ENCODE measurements at places on chromosomes 2 and 18.

GRCh38 chr18:76656925-76657827 is 162.1 kb upstream of the ZNF516 start:
- no peak for DNase-seq

DNA sequence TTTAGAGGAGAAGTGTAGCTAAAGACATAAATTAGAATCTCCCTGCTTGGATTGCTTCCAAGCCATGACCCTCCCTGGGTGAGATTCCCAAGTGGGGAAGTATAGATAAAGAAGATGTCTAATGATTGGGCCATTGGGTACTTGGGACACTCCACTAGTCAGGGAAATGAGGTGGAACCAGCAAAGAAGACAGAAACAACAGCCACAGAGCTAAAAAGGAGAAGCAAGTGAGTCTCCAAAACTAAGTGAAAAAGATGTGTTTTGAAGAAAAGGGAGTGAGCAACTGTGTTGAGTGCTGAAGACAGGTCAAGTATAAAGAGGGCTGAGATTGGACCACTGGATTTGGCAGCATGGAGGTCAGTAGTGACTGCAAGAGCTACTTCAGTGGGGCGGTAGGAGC is 276.7 kb upstream of the STON1 start:
- no peak for DNase-seq

DNA sequence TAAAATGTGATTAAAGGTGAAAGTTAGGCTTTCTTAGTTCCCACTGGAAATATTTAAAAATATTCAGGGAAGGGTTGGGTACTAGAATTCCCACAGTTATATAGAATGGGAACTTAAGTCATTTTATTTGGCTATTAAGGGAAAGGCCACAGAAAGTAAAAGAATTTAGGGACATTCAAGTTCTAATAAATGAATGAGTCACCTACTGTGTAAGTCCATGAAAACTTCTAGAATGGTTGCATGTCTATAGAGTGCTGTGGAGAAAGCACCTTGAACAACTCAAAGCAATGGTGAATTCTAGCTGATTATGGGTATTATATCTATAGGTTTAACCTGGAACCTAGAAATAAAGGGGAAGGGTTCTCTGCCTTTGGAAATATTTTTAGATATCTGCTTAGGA is 28.1 kb upstream of the SLC4A10 start:
- DNase-seq, result no peak

GRCh38 chr2:176691471-176691870 is 422.2 kb downstream of the MTX2 start:
- DNase-seq, result no peak

DNA sequence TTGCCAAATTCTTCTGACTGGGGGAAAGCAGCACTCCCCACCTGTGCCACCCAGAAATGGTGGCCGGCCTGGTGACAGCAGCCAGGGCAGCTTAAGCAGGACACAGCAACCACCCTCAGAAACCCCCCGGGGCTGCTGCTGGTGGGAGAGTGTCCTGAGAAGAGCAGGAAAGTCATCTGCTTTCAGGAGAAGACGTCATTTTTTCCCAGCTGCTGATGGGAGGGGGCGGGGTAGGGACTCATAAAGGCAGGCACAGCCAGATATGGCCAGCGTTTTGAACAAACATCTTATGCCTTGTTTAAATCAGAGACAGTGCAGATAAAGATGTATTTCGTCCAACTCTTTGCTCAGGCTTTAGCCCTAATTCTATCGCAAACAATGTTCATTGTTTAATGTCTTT is 139.5 kb downstream of the LRRC30 start:
- DNase-seq, result no peak

DNA sequence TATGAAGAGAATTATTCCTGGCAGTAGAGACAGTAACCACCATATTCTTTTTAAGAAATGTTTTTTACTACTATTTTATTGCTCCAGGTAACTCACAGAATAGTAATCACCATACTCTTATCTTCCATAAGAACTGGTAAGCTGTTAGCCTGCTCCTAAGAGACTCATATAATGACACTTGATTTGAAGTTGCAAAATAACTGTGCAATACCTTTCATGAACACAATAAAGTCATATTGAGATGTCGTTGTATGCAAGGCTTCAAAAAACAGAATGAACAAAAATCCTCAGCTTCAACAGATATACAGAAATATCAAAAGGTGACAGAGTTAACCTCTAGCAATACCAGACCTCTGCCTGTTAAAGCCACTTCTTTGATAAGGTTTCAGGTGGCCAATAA is 360.1 kb downstream of the NBAS start:
- no peak for DNase-seq

GRCh38 chr2:164717000-164717803 is 95.9 kb upstream of the GRB14 start:
- no peak for DNase-seq

DNA sequence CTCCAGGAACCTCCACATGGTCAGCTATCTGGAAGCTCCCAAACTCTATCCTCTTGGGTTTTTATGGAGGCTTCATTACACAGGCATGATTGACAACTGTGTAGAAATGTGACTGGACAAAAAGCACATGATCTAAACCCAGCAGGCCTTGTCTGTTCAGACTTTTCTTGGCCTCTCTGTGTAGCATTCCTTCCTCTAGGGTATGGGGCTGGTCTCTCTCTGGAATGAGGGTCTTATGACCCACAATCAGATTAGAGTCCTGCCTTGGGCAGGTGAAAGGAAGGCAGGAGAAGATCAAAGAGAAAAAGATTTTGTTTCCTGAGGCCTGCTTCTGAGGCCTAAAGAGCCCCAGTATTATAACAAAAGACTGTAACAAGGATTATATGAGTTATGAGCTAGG is 162.7 kb downstream of the SP3 start:
- DNase-seq, result no peak

- DNase-seq, result no peak
Measured at GRCh38 chr2:143296089-143296488, 166.9 kb downstream of the ARHGAP15 start.

DNA sequence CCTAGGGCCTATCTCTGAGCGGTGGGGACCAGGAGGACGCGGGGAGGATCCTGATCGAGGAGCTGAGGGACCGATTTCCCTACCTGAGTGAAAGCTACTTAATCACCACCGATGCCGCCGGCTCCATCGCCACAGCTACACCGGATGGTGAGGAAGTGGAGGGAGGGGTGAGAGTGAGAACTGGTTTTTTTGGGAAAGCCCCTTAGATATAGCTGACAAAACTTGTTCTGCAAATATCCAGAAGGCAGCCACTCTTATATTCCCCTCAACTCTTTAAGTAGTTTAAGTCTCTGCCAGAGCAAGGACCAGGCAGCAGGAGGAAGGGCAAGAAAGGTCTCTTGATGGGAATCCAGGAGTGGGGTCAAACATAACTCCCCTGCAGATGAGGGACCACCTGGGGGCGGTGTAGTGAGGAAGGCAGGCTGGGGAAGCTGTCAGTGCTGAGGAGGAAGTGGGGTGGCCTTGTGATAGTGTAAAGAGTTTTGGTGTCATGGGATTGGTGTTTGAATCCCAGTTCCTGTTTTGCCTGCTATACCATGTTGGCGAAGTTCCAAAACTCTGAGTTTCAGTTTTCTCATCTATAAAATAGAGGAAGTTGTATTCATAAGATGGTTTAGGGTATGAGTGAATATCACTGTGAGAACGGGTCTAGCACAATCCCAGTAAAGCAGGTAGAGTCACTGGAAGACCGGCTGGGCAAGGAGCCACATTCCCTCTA is 3.4 kb downstream of the NAGK start:
- DNase-seq, result no peak

DNA sequence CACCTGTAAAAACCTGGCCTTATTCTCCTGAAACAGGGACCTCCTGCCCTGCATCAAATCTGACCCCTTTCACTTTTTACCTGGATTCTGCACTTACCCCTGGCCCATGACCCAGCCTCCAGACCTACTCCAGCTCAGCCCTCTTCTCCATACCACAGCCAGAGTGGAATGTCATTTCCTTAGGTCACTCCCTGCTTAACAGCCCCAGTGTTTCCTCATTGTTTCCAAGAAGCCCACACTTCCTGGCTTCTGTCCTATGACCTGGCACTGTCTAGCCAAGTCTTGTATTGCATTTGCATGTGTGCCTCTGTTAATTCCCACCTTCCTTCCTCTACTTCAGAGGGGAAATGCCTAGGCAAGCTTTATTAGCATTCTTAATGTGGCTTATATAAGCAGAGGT is 51.4 kb upstream of the TRIB2 start:
- no peak for DNase-seq

DNA sequence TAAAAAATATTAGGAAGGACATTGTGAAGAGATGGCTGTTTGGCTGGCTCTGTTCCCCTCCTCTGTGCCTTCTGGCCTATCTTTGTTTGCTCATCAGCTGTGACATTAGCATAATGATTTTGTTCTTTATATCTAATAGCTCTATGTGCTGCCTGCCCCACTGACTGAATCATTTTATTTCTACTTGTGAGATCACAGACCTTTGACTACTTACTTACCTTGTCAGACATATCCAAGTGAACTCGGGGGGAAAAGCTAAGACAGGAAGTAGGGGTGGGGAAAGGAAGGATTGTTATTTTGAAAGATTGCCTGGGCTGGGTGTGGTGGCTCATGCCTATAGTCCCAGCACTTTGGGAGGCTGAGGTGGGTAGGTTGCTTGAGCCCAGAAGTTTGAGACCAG is 104.2 kb downstream of the ASAP2 start:
- no peak for DNase-seq

GRCh38 chr18:4106407-4107033 is 348.6 kb downstream of the DLGAP1 start:
- DNase-seq, result no peak

DNA sequence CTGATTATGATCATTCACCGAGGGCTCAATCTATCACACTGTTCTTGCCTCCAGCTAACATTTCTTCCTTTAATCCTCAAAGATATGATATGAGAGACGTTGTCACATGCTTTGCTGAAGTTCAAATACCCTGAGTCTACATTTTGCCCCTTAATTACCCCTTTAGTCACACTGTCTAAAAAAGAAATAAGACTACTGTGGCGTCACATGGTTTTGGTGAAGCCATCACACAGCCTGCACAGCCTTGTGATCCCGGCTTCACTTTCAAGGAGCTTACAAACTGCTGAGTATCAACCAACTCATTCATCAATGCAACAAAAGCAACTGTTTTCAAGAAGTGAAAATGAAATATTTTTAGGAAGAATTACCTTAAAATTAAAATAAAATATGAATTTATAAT is 31.9 kb upstream of the SOCS6 start:
- no peak for DNase-seq

- DNase-seq, result no peak
Measured at GRCh38 chr2:234189786-234190300, 139.3 kb downstream of the SPP2 start.

- DNase-seq, result no peak
Measured at GRCh38 chr18:35041815-35042387, 688 bp downstream of the MAPRE2 start.

GRCh38 chr2:29014811-29015421 is 33.8 kb downstream of the TOGARAM2 start:
- DNase-seq, result no peak

GRCh38 chr2:208366215-208367127 is 40.1 kb upstream of the PTH2R start:
- DNase-seq, result no peak

DNA sequence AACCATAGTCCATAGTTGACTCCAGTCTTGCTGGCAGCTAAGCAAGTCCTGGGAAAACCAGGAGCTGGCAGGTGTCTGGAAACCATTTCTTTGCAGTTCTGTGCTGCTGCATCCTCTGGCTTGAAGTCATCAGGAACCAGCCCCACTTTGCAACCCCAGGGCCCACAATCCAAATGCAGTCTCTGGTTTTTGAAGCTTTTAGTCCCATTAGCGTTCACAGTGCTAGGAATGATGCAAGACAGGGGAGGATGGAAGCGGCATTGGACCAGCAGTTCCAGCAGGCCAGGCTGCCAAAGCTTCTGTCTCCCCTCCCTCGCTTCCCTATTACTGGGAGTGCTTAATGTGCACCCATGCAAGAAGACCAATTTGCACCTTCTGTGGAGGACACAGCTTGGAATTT is 106.4 kb downstream of the ZBTB7C start:
- no peak for DNase-seq

DNA sequence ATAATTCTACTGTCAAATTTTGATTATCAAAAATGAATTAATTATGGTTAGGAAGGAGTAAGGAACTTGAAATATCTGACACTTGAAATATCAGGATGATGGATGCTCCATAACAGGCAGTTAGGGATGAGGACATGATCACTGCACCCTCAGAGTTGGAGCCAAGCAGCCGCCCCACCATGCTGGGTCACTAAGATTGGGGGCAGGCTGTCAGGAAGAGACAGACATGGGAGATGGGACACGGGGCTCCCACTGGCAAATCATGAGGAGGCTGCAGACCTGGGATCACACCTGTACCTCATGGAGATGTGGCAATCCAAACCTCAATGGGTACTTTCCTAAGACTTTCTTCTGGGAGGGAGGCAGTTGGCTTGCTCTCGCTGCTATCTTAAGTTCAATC is 982.0 kb upstream of the ZEB2 start:
- DNase-seq, result no peak

DNA sequence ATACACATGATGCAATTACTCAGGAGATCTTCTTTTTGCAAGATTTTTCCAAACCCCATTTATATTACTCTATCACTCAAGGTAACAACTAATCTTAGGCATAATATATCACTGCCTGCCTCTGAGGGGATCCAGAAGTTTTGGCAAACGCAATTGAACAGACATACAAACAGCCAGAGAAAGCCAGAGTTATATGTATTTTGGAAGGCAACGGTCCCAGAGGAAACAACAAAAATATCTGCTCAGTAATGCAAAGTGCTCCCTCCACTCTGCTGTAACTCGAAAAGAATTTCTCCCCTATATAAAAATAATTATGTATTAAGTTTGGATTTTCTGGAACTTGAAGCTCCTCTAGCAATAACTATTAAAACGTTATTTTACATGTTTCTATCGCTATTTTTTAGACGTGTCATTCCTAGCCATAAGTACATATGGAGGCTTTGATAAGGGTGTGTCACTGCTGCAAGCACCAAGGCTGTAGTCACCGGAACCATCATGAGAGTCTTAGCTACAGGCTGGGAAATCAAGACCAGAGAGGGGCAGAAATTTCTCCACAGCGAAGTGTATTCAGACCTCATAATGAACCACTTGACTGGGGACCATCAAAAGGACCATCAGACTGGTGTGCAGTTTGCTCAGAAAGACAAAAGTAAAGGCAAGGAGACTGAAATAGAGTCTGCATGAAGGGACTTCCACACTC is 3.7 kb upstream of the GKN1 start:
- no peak for DNase-seq

GRCh38 chr2:218406949-218407618 is 7.4 kb downstream of the CTDSP1 start:
- DNase-seq, result no peak

DNA sequence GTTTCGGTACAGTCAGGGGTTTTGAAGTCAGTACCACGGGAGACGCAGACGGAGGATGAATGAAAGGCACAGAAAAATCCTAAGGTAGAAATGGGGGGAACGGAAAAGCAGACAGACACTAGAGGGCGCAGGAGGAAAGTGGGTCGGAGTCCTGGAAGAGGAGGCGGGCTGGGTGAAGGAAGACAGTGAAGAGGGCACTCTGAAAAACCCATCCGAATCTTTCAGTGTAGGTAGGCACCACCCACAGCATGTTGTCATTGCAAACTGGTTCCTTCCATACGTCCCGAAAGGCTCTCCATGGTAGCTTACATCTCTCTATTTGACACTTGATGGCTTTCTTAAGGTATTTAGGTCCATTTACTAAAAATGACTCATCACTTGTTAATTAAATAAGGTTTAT is 18.5 kb upstream of the ZNF236 start:
- no peak for DNase-seq

- DNase-seq, result no peak
Measured at GRCh38 chr2:59425247-59425646, 1128.2 kb downstream of the BCL11A start.
